ENCODE measurements at places on chromosomes 4 and X.

DNA sequence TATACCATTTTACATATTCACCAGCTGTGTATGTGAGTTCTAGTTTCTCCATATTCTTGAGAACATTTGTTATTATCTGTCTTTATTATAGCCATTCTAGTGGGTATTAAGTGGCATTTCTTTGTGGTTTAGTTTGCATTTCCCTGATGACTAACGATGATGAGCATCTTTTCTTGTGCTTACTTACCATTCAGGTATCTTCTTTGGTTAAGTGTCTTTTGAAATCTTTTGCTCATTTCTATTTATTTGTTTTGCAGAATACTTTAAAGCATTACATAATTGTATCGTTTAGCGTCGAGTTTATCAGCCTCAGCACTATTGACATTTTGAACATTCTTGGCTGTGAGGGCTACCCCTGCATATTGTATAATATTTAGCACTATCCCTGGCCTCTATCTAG is 85.4 kb downstream of the FRMPD4 start:
- DNase-seq, result no peak

GRCh38 chr4:37905533-37906169 is 14.8 kb downstream of the TBC1D1 start:
- DNase-seq, result no peak

DNA sequence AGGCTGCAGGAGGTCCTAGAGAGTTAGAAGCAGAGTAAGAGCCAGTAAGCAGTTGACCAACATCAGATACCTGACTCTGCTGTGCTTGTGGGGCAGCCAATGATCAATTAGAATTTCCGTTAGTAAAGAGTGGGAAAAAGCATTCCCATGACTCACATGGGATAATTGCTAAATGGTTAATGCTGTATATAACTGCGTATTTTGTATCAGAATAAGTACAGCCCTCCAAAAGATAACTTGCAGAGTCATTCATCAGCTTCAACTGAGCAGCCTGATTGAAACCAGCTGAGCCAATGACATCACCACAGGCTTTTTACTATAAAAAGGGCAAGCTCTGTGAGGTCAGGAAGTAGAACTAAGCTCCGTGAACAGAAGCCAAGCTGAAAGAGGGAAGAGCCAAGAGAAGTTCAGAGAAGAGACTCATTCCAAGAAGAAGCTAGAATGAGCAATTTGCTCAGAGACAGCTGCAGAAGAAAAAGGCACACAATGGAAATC is 67.9 kb downstream of the PPP3CA start:
- DNase-seq, result no peak

- peak; percentile 1 for DNase-seq
Observed at GRCh38 chr4:75686346-75686745, 13.1 kb upstream of the G3BP2 start.

GRCh38 chr4:26751838-26752237 is 108.8 kb upstream of the STIM2 start:
- DNase-seq, result no peak

Data from nucleus accumbens (tissue), 56 donors.